ENCODE measurements at places on chromosomes 1 and 21.

GRCh38 chr1:109761227-109762038 lies 2.3 kb downstream of the EPS8L3 start:
- DNase-seq, result no peak

GRCh38 chr21:19608101-19608621 lies 1204.6 kb upstream of the TMPRSS15 start:
- DNase-seq, result no peak

DNA sequence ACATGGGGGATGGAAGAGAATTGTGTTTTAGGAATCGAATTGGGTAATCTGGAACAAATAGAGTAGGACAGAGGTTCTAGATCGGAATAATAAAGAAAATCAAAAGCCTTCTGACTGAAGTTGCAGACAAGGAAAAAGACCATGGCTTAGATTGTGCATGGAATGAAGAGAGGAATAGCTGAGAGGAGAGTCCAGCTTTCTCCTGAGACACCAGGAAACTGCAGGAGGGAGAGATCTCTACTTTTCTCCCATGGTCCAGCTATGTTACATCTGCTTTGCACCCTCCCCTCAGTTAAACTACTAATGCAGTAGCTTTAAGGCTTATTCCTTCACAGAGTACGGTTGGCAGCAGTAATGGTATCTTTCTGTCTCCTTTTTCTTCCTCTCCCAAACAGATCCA lies 13.4 kb downstream of the SLAMF7 start:
- DNase-seq, result no peak

DNA sequence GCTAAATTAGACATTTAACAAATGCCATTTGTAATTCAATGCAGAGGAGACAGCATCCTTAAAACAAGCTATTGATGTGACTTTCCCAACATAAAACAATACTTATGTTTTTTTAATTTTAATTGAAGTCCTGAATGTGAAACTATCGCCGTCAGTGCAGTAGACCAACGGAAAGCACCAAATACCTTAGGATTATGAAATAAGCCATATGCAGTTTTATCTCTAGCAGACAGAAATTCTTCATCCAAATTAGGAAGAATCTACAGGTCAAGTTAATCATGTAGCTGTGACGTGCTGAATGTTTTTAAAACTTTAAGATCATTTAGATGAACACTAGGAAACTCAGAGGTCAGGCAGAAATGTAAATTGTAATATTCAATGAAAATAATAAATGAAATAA lies 714 bp upstream of the ST6GALNAC5 start:
- no peak for DNase-seq

DNA sequence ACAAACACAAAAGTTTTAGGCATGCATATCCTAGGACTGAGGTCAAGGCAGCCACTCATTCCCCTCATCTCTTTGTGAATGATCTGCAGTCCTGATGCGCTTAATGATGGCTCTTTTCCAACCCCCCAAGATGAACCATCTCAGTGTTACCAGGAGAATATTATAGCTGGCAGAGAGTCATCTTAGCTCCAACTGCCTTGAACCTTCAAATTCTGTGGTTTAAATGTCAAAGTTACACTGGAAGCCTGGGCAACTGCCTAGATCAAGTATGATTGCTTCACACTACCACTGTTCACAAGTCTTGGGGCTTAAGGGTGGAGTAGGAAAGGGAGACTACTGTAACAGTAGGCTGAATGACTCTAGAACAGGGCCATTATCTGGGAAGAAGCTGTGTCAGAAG lies 8.0 kb upstream of the MYBPHL start:
- DNase-seq, result no peak

DNA sequence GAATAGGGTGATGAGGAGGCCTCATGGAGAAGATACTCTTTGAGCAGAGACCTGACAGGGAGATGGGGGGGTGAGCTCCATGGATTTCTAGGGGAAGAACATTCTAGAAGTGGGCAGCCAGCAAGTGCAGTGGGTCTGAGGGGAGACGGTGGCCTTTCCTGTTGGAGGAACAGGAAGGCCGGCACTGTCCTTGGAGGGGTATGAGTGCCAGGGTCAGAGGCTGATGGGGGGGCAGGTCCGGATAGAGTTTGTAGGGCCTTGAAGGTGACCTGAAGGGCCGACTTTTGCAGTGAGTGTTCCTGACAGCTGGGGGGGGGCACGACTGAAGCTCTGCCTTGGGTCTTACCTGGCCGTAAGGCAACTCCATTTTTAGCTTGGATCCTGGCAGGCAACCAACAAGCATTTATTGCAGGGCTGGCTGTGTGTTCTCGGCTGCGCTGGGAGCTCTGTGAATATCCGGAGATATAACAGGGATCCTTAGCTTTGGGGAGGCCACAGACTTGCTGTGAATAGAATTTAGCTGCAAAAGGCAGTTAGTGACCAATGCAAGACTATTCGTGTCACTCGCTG lies 130.6 kb downstream of the MRPS6 start:
- no peak for DNase-seq

- no peak for DNase-seq
Observed at GRCh38 chr1:168443899-168444298, 99.9 kb downstream of the XCL2 start.

DNA sequence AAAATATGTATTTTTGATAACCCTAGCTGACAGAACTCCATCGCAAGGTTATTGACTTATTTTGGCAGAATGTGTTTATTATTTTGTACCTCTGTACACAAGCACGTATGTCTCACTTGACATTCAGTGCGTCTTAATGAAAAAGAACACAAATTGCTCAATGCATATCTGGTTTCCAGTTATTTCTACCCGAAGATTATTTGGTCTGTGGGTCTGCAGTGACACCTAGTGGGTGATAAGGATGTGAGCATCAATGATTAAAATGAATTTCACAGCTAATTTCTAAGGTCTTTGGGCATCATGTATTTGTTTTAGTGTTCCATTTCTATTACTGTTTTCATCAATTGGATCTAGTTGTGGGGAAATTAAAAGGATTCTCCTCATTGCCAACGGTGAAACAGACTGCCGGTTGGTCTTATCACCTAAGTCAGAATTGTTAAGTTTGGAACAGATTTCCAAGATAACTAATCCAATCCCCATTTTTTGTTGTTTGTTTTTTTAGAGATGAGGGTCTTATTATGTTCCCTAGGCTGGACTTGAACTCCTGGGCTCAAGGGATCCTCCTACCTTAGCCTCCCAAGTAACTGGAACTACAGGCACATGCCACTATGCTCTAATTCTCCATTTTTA lies 13.9 kb downstream of the DDX20 start:
- DNase-seq, result peak; percentile 27

GRCh38 chr1:215001419-215002021 lies 81.0 kb upstream of the KCNK2 start:
- DNase-seq, result no peak

- DNase-seq, result no peak
Observed at GRCh38 chr1:229464672-229465071, 30.8 kb upstream of the ACTA1 start.

DNA sequence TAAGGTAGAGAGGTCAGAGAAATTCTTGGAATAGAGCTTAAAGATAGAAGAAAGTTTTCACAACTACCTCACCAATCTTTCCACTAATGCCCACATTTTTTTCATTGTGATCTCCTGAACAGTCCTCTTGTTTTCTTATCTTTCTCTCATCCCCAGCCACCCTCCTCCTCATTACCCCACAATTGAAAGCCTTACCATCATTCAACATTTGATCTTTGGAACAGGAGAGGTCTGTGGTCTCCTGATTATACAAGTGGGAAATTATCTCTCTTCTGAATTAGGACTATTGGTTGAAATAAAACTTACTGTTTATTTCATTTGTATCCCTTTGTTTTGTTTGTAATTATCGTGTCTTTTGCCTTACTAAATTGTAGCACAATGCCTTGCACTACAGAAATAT lies 29.6 kb downstream of the DNAH14 start:
- DNase-seq, result no peak
